Activated naive CD8-positive, alpha-beta T cell treated with anti-CD3 and anti-CD28 coated beads for 36 hours (primary cell): ENCODE measurements at places on chromosomes 13 and 19.
A peak's percentile ranks its signal among the peaks of the same experiment; 100 is the strongest.

- DNase-seq, result peak; percentile 54
These were observed 9.4 kb downstream of the LCP1 start for GRCh38 chr13:46172531-46172991.

DNA sequence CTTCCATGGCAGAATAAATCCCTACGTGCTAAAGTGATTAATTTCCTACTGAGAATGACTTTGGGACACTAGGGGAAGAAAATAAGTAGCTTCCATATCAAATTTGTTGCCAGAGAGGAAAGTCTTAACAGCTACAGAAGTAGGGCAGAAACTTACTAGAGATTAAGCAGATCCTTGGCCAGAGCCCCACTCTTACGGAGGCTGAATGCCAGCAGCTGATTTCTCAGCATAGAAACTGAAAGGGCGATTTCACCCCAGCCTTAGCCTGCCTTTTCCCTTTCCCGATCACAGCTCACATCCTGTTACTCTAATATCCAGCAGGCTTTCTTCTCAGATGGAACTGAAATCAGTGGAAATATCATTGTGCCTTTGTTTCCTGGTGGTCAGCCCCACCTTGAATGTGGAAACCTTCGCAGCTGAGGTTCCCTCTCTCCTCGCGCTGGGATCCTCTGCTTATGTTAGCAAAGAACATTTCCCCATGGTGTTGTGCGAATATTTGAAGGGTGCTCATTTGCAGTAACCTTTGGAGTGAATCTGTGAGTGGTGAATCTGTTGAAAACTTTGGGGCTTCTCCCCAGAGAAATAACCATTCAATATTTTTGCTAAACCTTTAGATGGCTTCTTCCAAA is 8.4 kb downstream of the FAM124A start:
- DNase-seq, result no peak

DNA sequence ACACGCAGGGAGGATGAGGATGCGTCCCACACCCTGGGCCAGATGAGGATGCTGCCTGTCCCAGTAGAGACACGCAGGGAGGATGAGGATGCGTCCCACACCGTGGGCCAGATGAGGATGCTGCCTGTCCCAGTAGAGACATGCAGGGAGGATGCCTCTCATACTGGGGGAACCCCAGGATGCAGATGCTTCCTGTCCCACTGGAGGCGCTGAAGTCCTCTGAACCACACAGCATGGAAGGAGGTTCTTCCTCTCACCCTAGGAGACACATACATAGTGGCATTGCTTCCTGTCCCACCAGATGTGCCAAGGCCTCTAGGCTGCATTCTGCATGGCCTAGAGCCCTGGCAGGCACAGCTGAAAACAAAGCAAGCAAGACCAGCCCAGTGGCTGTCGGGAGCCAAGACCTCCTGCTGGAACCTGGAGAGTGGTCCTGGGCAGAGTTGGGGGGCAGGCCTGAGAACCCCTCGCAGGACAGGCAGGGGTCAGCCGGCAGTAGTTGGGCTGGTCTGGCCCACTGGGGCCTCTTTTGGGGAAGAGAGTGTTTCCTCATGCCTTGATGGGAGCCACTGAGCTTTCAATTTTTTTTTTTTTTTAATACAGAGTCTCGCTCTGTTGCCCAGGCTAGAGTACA is 4.3 kb downstream of the HPN start:
- DNase-seq, result peak; percentile 43

- DNase-seq, result no peak
These were observed 1.0 kb downstream of the IFT88 start for GRCh38 chr13:20567881-20568528.

- peak; percentile 87 for DNase-seq
These were observed 35.7 kb upstream of the MATK start for GRCh38 chr19:3821857-3822364.

- no peak for DNase-seq
These were observed 33.5 kb downstream of the FBN3 start for GRCh38 chr19:8115805-8116396.

DNA sequence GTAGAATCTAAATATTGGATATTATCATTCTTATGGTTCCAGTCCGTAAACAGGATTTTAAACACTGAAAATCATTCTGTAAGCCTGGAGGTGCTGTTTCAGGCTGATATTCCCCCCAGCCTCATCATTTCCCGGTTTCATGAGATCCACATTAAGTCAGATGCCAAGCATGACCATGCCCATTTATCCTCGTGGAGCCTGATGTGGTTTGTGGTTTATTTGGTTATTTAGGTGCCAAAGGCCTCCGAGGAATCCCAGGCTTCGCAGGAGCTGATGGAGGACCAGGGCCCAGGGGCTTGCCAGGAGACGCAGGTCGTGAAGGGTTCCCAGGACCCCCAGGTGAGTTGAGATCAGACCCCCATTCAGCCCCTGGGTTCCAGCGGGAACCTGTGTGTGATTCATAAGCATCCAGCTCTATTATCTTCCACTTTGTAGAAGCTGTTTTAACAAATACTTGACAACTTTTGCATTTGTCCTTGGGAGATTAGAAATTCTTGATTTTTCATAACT is 92.5 kb downstream of the RAB20 start:
- DNase-seq, result no peak

DNA sequence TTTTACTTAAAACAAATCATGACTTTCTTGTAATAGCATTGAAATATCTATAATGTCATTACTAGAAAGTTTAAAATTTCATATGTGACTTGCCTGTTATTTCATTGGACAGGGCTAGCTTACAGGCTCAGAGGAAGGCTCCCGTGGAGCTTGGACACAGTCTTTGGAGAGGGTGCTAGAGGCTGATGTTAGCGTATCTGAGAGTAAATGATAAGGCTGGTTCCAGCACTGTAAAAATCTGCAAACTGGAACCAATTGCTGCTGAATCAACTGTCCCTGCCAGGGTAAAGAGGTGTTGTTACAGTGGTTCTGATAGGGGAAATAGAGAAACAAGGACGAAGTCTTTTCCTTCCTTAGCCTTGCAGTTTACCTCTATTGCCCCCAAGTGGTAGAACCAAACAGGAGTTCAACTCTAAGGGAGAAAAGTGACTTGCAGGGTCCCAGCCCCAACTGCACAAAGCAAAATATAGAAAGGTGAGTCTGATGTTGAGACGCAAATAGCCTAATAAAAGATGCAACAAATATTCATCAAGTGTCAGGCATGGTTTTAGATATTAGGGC is 901.7 kb downstream of the DIAPH3 start:
- DNase-seq, result no peak
